GM23338 (cell line): ENCODE measurements at places on chromosomes 11 and 22. TPM values are rescaled to one million over a fixed set of nuclear protein-coding genes. Genes with fewer than 3 reads are reported as not detected.

DNA sequence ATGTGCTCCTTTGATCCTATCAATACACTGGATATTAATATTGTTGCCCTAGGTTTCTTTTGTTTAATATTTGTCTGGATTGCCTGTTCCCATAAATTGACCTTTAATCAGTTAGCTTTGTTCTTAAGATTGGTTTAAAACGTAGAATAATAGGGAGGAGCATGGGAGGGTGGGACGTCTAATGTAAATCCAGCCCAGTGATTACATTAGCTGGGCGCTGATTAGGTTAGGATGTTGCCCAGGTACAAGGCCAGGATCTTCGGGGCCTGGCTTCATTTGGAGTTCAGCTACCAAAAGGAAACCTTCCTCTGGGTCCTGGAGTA, at the start of gene SRSF8:
SRSF8 (plus strand) TSS at position 204 of the 323 bp plus-strand sequence. CDS start 308 bp downstream, outside the sequence.
- no peaks in the 10 kb centered on the region for H3K36me3 ChIP-seq
- H3K27me3 ChIP-seq: no peaks in the 10 kb centered on the region
- H3K27ac ChIP-seq: peak within 1 kb of the TSS; percentile 60; the same call in 1 of the 2 replicates
- H3K4me1 ChIP-seq: peaks cover 10% of the 10 kb centered on the region
- H3K4me3 ChIP-seq: peak within 1 kb of the TSS; percentile 86
- no peak for DNase-seq

GRCh38 chr11:123286761-123287160, 91.7 kb upstream of the CLMP start:
- no peak overlapping the region for H3K4me3 ChIP-seq
- H3K27ac ChIP-seq: no peak overlapping the region
- no peaks in the 10 kb centered on the region for H3K27me3 ChIP-seq
- no peak for DNase-seq
- no peaks in the 10 kb centered on the region for H3K36me3 ChIP-seq
- no peaks in the 10 kb centered on the region for H3K4me1 ChIP-seq

DNA sequence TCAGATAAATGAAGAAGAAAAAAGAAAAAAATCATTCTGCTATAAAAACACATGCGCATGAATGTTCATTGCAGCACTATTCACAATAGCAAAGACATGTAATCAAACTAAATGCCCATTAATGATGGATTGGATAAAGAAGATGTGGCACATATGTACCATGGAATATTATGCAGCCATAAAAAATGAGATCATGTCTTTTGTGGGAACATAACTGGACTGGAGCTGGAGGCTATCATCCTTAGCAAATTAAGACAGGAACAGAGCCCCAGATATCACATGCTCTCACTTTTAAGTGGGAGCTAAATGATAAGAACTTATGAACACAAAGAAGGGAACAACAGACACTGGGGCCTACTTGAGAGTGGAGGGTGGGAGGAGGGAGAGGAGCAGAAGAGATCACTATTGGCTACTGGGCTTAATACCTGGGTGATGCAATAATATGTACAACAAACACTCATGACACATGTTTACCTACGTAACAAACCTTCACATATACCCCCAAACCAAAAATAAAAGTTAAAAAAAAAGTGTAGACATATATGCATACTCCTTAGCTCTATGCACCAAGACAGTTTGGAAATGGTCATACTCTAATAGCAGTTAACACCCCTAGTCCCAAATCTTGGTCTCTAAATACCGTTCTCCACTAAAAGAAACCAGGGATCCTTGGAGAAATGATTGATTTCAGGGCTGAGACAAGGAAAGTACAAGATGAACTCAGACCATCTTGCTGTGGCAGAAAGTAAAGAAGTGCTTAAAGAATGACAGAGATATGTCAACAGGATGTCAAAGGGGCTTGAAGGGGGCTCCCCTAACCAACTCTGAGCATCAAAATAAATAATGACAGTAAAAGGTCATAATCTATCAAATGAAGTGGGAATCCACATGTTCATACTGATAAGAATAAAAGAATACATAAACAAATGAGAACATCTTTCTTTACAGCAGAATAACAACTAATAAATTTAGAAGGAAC, 17.1 kb upstream of the DDX6 start:
- H3K4me3 ChIP-seq: no peak overlapping the region
- no peak for DNase-seq
- H3K27ac ChIP-seq: no peak overlapping the region
- H3K36me3 ChIP-seq: no peaks in the 10 kb centered on the region

GRCh38 chr11:46272816-46273427, 4.5 kb upstream of the CREB3L1 start:
- no peak for DNase-seq
- peaks cover 12% of the 10 kb centered on the region; the same call in 1 of the 2 replicates for H3K27me3 ChIP-seq
- H3K36me3 ChIP-seq: no peaks in the 10 kb centered on the region
- H3K4me1 ChIP-seq: peaks cover 16% of the 10 kb centered on the region; the same call in 1 of the 2 replicates
- H3K4me3 ChIP-seq: no peak overlapping the region

DNA sequence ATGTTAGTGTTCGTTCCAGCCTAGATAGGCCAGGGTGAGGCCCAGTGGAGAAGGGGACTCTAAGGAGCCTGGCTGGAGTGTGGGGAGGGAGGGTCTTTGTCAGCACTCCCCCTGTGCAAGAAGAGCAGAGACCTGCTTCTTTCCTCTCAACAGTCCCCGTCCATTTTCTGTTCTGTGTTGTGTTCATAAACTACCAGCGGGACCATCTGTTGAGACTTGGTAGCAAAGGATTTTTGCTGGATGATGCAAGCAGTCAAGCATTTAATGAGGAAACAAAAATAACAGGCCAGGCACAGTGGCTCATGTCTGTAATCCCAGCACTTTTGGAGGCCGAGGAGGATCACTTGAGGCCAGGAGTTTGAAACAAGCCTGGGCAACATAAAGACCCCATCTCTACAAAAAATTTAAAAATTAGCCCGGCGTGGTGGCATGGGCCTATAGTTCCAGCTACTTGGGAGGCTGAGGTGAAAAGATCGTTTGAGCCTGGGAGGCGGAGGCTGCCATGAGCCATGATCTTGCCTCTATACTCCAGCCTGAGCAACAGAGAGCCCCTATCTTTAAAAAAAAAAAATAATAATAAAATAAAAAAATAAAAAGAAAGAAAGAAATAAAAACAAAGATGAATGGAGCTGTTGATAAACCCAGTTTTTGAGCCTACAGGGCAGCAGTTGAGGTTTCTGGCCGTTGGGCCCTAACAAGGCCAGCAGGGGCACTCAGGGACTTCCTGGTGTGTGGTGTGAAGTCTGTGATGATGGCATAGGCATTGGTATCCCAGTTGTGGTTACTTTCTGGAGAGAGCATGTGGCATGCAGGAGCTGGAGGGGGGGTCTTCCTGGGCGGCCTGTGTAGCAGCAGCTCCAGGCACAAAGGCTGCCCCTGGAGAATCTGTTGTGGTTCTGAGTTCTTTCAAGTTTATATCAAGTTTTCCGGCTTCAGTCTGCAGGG, 1.7 kb upstream of the TXNRD2 start:
- peak; percentile 49 for DNase-seq
- peak overlapping the region; percentile 57; the same call in 1 of the 2 replicates for H3K4me3 ChIP-seq
- H3K4me1 ChIP-seq: peaks cover 17% of the 10 kb centered on the region
- no peaks in the 10 kb centered on the region for H3K36me3 ChIP-seq
- H3K27ac ChIP-seq: no peak overlapping the region; the same call in 1 of the 2 replicates

- no peaks in the 10 kb centered on the region for H3K27me3 ChIP-seq
- peaks cover 22% of the 10 kb centered on the region for H3K36me3 ChIP-seq
- peaks cover 12% of the 10 kb centered on the region; the same call in 1 of the 2 replicates for H3K4me1 ChIP-seq
- peak; percentile 5 for DNase-seq
Observed at GRCh38 chr11:3796346-3796745, 1.0 kb downstream of the NUP98 start.

DNA sequence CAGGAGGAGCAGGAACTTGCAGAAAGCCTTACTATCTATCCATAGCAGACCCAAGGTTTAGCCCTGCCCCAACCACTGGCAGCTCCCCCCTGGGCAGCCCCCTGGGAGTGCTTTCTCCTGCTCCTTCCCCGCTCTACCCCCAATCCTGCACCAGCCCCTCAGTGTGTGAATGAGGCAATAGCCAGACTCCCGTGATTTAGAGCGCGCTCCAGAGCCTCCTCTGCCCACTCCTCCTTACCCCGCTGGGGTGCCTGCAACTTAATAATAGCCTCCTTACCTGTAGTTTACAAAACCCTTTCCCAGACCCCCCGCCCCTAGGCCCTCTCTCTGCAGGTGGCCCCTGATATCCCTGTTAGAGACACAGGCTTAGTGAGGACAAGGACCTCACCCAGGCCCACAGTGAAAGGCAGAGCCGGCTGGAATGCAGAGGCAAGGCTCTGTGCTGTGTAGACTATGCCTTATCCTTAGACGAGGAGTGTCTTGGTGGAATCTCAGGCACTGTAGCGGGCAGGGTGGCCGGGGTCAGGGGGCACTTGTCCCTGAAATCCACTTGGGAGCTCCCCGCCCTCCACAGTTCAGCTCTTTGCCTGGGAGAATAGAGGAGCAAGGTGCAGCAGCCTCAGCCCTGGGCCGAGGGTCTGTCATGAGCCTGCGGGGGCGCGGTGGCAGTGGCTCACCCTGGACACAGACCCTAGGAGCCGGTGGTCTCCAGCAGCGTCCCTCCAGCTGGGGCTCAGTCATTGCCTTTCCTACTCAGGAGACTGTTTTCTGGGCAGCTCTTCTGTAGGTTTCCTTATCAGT, 4.3 kb upstream of the CARNS1 start:
- H3K4me3 ChIP-seq: no peak overlapping the region
- H3K4me1 ChIP-seq: peaks cover 7% of the 10 kb centered on the region; the same call in 1 of the 2 replicates
- peaks cover 11% of the 10 kb centered on the region; the same call in 1 of the 2 replicates for H3K27me3 ChIP-seq
- no peak overlapping the region for H3K27ac ChIP-seq
- no peaks in the 10 kb centered on the region for H3K36me3 ChIP-seq

GRCh38 chr11:34252651-34253050, 105.2 kb downstream of the ABTB2 start:
- H3K4me3 ChIP-seq: no peak overlapping the region
- H3K36me3 ChIP-seq: no peaks in the 10 kb centered on the region
- no peaks in the 10 kb centered on the region for H3K27me3 ChIP-seq
- H3K4me1 ChIP-seq: peaks cover 8% of the 10 kb centered on the region; the same call in 1 of the 2 replicates
- DNase-seq: no peak

DNA sequence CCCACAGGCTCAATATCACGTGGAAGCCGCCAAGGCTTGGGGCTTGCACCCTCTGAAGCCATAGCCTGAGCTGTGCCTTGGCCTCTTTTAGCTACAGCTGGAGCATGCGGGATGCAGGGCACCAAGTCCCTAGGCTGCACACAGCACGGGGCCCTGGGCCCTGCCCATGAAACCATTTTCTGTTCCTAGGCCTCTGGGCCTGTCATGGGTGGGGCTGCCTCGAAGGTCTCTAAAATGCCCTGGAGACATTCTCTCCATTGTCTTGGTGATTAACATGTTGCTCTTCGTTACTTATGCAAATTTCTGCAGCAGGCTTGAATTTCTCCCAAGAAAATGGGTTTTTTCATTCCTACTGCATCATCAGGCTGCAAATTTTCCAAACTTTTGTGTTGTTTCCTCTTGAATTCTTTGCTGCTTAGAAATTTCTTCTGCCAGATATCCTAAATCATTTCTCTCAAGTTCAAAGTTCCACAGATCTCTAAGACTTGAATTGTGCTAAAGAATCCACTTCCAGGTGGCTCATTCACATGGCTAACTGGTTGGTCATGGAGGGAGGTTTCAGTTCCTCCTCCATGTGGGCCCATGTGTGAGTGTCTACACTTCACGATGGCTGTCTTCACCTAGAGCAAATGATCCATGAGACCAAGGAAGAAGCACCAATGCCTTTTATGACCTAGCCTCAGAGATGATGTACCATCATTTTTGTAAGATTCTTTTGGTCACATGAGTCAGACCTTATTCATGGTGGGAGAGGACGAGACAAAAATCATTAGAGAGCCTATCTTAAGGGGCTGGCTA, 7.4 kb upstream of the CREBZF start:
- peak; percentile 46 for DNase-seq
- H3K4me1 ChIP-seq: 0 out of 2 replicates have a peak, but pooled peaks cover under 1% of the 10 kb centered on the region
- no peak overlapping the region for H3K4me3 ChIP-seq
- H3K36me3 ChIP-seq: no peaks in the 10 kb centered on the region

DNA sequence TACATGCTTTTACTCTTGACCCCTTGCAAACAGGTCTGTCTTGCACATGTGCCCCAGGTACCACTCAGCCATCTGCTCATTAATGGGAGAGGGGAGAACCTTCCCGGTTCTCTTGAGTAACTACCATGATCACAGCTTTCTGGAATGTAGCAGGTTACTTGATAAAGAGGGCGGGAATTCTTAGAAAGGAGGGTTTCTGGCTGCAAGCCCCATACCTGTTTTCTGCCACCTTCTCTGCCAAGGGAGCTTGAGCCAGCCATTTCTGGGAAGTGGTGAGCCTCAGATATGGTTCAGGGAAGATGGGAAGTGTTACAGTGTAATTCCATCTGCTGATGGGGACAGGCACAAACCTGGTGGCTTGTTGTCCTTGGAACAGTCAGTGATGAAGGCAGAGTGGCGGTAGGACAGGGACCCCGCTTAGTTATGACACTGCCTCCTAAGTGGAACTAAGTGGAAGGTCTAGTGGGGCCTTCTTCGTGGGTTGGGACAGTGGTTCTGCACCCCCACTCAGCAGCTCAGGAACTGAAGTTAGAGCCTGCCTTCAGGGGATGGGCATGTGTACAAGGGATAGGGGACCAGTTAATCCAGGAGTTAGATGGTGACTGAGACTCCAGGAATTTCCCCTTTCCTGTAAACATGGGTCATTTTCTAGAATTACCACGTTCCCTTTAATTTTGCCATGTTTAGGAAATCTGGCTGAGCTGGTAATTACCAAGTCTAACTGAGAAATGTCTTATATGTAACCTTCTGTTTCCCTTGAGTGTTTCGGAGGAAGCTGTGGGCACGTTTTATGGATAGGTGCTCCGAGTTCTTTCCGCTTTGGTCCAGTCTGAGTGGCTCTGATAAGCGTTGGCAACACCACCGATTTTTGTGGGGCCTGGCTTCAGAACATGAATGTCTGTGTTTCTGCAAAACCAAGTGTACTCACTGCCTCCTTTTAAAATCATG, 35.3 kb downstream of the BCR start:
- no peaks in the 10 kb centered on the region for H3K27me3 ChIP-seq
- DNase-seq: no peak
- peaks cover 44% of the 10 kb centered on the region for H3K4me1 ChIP-seq
- H3K27ac ChIP-seq: 0 out of 2 replicates have a peak overlapping the region, but pooled peaks have one; percentile 39

- no peak overlapping the region for H3K4me3 ChIP-seq
- H3K27ac ChIP-seq: no peak overlapping the region
- H3K36me3 ChIP-seq: no peaks in the 10 kb centered on the region
Observed at GRCh38 chr11:98895936-98896335, 124.8 kb upstream of the CNTN5 start.

- no peaks in the 10 kb centered on the region for H3K4me1 ChIP-seq
- DNase-seq: no peak
- no peak overlapping the region for H3K4me3 ChIP-seq
- no peaks in the 10 kb centered on the region for H3K36me3 ChIP-seq
- no peak overlapping the region for H3K27ac ChIP-seq
- no peaks in the 10 kb centered on the region for H3K27me3 ChIP-seq
Observed at GRCh38 chr22:28023036-28023435, 104.0 kb upstream of the PITPNB start.

DNA sequence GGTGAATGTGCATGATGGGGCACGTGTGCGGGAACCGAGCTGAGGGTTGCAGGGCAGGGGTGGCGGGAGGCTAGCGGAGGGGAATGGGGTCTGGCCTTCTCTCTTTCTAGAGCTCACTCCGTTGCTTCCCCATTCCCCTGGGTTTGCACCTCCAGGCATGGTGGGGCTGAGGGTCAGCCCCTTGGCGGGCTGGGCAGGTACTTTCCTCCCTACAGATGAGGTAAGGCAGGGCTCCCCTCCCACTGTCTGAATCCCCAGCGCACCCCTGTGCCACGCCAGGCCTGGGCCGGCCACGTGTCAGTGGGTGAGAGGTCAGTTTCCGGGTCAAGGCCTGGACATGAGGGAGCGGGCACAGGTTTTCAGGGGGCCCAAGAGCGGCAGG, 8.9 kb downstream of the SUSD2 start:
- no peaks in the 10 kb centered on the region for H3K36me3 ChIP-seq
- H3K4me3 ChIP-seq: no peak overlapping the region
- H3K27ac ChIP-seq: no peak overlapping the region
- H3K4me1 ChIP-seq: no peaks in the 10 kb centered on the region
- DNase-seq: no peak

The KCNJ1 gene
- total RNA-seq: not detected in 2 replicates

The KCNJ5 gene
- not detected in 2 replicates for total RNA-seq

The APOBEC3H gene
- not detected in 2 replicates for total RNA-seq

The VWA5A gene
- 13.5 and 15.2 TPM in 2 replicates for total RNA-seq

The SMIM35 gene
- not detected in 2 replicates for total RNA-seq

The MISFA gene
- total RNA-seq: 1.7 TPM in 1 of 2 replicates, not detected in the other
